ENCODE measurements at places on chromosomes 1 and 21.

- no peak for DNase-seq
Observed at GRCh38 chr1:24414775-24415333, 748 bp upstream of the NIPAL3 start.

GRCh38 chr1:215970406-215970805 is 403.3 kb downstream of the KCTD3 start:
- DNase-seq = no peak

GRCh38 chr1:220768126-220768601 is 18.5 kb upstream of the MTARC1 start:
- DNase-seq = no peak

DNA sequence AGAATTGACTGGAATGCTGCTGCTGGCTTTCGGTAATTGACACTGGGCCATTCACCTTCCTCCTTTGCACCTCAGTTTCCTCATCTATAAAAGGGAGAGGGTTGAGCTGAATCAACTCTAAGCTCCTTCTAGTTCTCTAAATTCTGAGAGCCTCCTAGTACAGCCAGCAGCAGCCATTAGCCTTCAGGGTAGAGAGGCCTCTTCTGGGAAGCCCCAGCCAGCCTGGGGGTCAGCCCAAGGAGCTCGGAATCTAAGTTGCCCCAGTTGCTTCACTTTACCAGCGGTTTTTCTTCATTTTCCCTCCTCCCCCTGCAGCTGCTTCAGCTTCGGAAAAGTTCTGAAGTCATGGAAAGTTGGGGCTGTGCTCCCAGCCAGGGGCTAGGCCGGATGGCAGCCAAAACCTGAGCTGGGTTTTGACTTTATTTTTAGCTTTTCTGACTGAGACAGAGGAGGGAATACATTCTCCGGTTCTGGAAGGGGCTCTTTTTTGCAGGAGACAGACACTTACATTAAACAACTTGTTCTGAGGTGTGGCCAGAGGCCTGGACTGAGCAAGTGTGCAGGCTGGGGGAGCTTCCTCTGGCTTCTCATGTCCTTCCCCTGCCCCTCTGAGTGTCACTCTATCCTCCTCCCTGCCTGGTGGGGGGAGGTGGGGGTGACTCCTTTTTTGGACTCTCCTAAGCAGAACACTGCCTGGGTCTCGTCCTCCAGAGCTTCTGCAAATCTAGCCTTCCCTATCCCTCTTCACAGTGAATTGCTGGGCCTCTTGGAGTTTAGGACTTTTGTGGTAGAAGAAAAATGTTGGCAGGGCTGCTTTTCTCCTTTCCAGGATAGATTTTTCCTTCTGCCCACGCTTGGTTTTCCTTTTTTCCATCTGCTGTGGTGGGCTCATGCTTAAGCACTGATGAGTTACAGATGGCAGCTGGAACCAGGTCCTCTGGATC is 14.4 kb downstream of the LMNA start:
- DNase-seq = no peak

- DNase-seq = no peak
Observed at GRCh38 chr1:235614442-235614954, 35.1 kb downstream of the GNG4 start.

- no peak for DNase-seq
Observed at GRCh38 chr1:94741996-94742395, 78.2 kb upstream of the SLC44A3 start.

DNA sequence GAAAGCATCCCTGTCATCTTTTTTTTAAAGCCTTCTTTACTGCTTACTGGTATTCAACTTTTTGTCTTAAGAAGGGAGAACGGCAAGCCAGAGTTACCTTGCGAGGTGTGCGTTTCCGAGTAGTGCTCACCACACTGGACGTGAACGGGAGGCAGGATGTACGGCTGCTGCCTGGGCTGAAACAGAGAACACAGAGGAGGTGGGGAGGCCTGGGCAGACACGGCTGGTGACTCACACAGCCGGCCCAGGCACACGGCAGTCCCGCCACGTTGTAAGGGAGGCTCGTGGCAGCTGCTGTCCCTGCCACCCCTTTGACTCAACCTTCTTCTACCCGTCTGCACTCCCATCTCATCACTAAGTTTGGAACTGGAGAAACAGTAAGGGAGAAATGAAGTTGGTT is 105.8 kb downstream of the SMYD2 start:
- DNase-seq = no peak

DNA sequence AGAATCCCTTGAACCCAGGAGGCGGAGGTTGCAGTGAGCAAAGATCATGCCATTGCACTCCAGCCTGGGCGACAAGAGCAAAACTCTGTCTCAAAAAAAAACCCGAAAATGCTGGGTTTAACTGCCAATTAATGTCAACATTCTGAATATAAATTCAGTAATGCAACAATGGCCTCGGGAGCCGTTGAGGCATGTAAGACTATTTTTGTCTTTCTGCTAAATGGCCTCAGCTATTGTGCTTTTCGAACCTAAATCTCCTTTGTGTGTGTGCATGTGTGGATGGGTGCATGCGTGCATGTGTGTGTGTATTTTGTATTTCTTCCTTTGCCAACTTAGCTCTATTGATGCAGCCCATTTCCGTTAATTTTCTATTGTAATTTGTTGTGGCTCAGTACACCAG is 31.6 kb downstream of the CLIC4 start:
- no peak for DNase-seq

DNA sequence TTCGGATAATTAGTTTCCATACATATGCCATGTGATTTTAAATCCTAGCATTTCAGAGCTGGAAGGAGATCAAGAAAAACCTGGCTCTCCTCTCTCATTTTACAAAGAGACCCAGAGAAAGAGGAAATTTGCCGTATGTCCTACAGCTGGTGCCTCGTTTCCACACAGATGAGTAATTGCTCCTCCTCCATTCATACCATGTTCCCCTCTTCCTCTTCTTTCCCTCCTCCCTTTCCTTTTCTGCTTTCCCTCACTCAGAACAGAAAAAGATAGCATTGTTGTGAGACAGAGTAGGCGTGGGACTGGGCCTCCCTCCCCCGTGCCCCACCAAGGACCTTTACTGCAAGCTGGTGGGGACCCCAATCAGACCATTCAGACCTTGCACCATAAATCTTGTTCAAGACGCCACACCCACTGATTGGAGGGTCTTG is 13.7 kb upstream of the SLC44A3 start:
- no peak for DNase-seq

GRCh38 chr1:221604948-221605347 is 136.9 kb downstream of the DUSP10 start:
- DNase-seq = no peak

- DNase-seq = no peak
Observed at GRCh38 chr1:89954401-89954800, 40.5 kb upstream of the ZNF326 start.

GRCh38 chr1:56490619-56491018 is 88.7 kb downstream of the PLPP3 start:
- DNase-seq = no peak

DNA sequence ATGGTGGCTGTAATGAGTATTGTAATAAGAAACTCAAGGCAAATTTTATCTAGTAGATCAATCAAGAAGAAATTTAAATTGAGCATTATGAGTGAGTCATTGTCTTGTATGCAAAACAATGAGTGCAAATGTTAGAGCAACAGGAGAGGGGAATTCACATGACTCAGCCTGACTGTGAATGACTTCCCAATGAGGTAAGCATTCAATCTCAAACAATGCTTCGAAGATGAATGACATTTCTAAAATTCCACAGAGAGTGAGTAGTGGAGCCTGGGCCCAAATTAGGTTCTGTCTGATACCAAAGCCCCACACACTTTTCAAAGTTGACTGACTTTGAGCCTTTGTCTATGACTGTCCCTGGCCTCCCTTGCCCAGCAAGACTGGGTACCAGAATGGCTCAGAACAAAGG is 738.0 kb downstream of the PTPRU start:
- DNase-seq = no peak

DNA sequence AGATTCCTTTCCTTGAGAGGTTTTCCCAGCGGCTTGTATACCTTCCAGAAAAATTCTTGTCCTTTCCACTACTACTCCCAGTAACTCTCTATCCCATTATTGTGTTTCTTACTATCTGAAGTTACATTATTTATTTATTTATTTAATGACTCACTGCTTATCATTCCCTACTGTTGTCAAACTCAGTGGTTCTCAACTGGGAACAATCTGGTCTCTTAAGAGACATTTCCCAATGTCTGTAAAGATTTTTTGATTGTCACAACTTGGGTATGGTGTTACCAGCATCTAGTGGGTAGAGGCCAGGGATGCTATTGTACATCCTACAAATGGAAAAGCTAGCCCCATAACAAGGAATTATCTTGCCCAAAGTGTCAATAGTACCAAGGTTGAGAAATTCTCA is 771.5 kb upstream of the ADGRL2 start:
- DNase-seq = no peak

DNA sequence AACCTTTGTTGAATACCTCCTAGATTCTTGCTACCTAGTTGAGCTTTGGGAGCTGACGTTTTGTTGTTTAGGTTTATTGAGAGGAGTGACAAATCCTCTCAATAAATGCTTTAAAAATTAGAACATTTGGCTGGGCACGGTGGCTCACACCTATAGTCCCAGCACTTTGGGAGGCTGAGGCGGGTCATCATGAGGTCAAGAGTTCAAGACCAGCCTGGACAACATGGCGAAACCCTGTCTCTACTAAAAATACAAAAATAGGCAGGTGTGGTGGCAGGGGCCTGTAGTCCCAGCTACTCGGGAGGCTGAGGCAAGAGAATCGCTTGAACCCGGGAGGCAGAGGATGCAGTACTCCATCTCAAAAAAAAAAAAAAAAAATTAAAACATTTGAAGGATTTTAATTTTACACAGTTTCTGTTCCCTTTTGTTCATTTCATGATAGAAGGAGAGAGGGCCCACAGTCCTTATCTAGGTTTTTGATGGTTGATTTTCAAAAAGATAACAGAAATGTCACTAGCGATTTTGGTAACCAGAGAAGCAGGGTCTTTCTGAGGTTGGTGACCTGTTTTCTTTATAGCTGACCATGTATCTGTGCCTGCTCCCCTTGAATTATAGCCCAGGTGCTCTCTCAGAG is 44.2 kb upstream of the PIGV start:
- DNase-seq = no peak

DNA sequence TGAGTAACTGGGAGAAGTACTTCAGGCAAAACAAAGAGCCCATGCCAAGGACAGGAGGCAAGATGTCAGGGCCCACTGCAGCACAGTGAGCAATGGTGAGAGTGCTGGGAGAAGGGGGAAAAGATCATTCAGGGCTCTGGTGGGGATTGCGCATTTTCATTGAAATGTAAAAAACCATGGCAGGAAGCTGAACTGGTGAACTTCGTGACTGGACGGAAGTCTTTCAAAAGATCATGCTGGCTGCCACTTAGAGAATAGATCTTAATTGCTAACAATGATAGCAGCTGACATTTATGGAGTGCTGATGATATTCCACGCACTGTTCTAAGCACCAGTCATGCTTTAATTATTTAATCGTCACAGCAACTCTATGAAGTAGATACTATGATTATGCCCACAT is 107.0 kb downstream of the TGFBR3 start:
- DNase-seq = no peak

DNA sequence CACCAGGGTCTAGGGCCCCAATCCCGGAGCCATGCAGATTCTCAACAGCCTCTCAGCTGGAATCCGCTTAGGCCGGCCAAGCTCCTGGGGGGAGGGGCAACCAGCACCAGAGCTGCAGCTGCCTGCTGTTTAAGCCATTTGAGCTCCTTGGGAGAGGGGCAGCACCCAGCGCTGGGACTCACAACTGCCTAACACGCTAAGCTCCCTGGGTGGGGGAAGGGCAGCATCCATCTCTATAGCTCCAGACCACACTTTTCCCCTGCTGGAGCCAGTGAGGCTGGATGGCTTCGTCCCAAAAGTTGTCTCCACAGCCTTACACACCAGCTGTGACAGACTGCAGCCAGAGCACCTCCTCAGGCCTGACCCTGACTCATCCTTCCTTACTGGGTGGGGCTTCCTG is 6.9 kb upstream of the PTGFR start:
- no peak for DNase-seq

DNA sequence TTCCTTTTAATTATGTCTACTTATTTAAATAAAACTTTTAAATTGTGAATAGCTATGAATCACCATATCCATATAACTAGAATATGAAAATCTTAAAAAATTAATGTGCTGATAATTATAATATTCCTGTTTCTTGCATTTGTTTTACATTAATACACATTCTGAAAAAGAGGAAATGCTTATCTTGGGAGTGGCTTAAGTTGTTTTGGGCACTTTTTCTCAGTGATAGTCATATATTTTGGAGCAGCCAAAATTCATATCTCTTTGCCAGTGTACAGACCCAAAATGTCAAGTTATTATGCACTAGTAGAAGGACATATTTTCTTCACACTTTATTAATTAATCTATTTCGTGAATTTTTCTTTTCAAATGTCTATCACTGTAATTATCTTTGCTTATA is 838.5 kb downstream of the USP25 start:
- DNase-seq = no peak

DNA sequence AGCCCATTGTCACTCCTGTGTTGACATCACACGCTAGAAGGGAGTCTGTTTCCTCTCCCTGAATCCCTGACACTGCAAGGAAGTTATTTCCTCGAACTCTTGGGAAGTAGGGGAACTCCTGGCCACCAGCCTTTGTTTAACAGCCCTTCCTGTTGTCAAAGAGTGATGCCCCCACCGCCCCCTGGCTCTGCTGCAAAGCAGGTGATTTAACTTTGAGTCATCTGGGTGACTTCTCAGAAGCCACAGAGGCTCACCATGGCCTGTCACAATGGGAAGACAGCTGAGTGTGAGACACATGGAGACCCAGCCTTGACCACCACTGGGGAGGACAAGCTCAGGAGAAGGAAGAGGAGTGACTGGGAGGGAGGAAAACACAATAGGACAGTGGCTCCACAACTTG is 182.8 kb downstream of the PSMG1 start:
- DNase-seq = no peak

- no peak for DNase-seq
Observed at GRCh38 chr21:42038826-42039425, 28.8 kb upstream of the ZBTB21 start.

- DNase-seq = peak; percentile 34
Observed at GRCh38 chr1:58874757-58875755, 91.2 kb upstream of the JUN start.

DNA sequence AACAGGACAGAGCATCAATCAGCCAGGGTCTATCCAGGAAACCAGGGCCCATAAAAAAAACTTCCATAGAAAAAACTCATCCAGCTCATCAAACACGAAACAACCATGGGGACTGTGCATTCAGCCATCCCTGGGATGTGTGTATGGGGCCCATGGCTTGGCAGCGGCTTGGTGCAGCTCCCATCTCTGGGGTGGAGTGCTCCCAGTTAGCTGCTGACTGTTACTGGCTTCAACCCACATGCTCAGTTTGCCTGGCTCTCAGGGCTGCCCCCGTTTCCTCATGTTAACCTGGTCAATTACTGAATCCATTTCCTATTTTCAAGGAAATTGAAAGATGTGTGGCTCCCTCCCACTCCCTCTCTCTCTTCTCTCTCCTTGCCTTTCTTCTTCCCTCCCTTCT is 37.3 kb upstream of the STUM start:
- no peak for DNase-seq

DNA sequence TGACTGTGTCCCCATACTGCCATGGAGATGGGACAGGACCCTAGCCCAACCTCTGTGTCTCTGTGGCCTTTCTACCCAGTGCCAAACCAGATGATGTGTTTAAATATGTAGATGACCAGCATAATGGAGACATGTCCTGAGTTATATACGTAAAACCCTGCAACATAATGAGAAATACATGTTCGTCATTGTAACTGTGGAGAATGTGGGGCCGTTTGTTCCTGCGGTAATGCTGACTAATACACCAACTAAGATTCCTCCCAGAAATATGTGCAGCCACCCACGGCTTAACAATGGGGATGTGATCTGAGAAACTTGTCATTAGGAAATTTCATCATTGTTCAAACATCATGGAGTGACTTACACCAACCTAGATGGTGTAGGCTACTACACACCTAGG is 71.7 kb upstream of the SIM2 start:
- no peak for DNase-seq
